ENCODE measurements at places on chromosomes 12 and 14.

GRCh38 chr14:97948841-97949240 lies 1151.7 kb downstream of the VRK1 start:
- no peak for DNase-seq
- H3K27ac ChIP-seq = no peak overlapping the region

DNA sequence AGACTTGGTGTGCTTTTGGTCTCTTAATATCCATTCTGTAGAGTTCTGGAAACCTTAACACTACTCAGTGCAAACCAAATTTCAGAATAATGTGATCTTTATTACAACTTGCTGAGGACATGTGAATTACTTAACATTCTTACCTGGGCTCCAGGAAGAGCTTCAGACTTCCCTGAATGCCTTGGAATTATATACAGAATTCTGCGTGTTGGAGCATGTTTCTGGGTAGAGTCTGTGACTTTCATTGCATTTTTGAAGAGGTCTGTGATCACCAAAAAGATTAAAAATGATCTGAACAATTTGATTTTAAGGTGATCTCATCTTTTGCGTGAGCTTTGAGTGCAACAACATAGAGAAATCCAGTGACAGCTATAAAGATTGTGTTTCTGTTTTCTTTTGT lies 35.4 kb downstream of the ZDHHC17 start:
- peaks cover 39% of the 10 kb centered on the region for H3K36me3 ChIP-seq
- H3K4me1 ChIP-seq = peaks cover 3% of the 10 kb centered on the region
- no peak overlapping the region for H3K4me3 ChIP-seq

GRCh38 chr12:69330475-69331473 lies 17.4 kb upstream of the LYZ start:
- H3K4me3 ChIP-seq = peak overlapping the region; percentile 82
- H3K27ac ChIP-seq = peak overlapping the region; percentile 77
- DNase-seq = peak; percentile 56
- no peaks in the 10 kb centered on the region for H3K27me3 ChIP-seq
- H3K36me3 ChIP-seq = peaks cover 2% of the 10 kb centered on the region

- H3K36me3 ChIP-seq = no peaks in the 10 kb centered on the region
- no peak overlapping the region for H3K27ac ChIP-seq
- H3K4me1 ChIP-seq = peaks cover 5% of the 10 kb centered on the region
- H3K4me3 ChIP-seq = no peak overlapping the region
Observed at GRCh38 chr14:44657696-44658388, 150.8 kb upstream of the FSCB start.

GRCh38 chr12:88781909-88782308 lies 201.6 kb upstream of the KITLG start:
- no peaks in the 10 kb centered on the region for H3K36me3 ChIP-seq
- no peak overlapping the region for H3K27ac ChIP-seq
- H3K4me3 ChIP-seq = no peak overlapping the region
- no peaks in the 10 kb centered on the region for H3K4me1 ChIP-seq
- no peaks in the 10 kb centered on the region for H3K27me3 ChIP-seq
- DNase-seq = no peak
